ELF-1 (cell line): ENCODE measurements at places on chromosomes 2 and 18.
A peak's percentile ranks its signal among the peaks of the same experiment; 100 is the strongest.

GRCh38 chr2:231800493-231801091 is 14.3 kb downstream of the COPS7B start:
- DNase-seq, result peak; percentile 48

DNA sequence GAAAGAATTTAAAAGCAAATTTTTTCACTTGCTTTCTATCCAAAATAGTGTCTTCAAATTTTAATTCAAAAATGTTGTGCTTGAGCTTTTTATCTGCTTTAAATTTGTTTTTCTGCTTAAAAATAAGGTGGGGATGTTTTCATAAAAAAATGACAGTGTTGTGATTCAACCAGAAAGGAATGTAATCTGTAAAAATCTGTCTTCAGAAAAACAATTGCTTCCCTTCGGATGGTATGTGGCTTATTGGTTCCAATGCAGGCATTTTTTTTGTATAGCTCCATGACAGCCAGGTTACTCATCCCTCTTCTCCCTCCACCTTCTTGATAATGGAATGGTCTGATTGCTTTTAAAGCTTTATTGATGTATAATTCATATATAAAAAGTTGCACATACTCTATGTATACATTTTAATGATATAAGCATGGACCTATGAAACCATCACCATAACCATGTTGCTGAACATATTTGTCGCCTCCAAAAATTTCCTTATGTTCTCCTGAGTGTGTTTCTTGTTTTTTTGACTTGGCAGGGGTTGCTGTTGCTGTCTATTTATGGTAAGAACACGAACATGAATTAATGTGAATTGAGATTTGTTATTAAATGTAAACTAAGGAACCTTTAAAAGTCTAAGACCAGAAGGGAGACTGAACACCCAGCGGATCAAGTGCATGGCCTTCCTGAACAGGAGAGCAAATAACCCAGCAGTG is 363.7 kb upstream of the SPHKAP start:
- DNase-seq, result no peak

- DNase-seq, result no peak
Measured at GRCh38 chr2:7744827-7745226, 827.6 kb downstream of the RNF144A start.

DNA sequence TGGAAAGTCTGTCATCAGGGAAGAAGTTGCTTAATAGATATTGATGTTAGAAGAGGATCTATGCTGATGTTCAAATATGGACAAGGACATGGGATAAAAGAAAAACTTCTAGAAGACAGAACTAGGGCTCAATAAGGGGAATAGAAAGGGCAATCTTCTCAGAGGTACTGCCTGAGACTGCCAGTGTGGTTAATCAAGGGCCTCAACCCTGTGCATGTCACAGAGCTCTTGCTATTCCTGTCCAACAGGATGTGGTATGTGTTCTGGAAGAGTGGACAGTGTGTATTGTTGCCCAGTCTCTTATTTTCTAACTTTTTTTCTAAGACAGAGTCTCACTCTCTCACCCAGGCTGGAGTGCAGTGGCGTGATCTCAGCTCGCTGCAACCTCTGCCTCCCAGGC is 27.8 kb upstream of the RNF125 start:
- DNase-seq, result no peak

- no peak for DNase-seq
Measured at GRCh38 chr2:150012986-150013385, 425.4 kb upstream of the MMADHC start.

DNA sequence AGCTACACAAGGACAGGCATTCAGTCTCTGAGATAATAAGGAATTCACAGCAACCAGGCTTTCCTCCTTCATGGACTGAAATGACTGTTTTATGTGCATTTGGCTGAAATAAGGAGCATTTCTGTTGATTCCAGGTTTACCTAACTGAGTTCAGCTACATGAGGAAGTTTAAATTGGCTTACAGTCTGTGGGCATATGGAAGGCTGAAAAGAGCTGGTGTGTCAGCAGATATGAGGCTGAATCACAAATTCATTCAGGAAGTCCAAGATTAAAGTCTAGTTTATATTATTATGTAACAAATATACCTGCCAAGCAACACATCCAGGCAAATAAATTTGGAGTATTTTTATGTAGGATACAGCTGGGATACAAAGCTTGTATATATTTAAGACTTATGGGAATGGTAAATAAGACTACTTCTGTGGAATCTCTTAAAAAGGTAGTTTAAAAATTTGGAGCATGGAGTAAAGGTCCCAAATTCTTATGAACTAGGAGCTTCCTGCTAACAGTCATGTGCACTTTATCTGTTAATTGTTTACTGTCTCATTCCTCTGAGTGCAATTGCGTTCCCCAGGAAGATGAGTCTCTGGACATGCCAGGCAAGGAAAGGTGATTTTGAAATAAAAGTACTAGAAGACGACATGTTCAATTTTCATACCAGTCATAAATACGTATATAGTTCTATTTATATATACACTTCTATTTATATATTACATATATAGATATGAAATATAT is 53.0 kb downstream of the ZC3H8 start:
- DNase-seq, result no peak
